Natural killer cell (primary cell): ENCODE measurements at places on chromosomes 4 and X. TPM values are rescaled to one million over a fixed set of nuclear protein-coding genes. Genes with fewer than 3 reads are reported as not detected.
A peak's percentile ranks its signal among the peaks of the same experiment; 100 is the strongest.

GRCh38 chrX:31178769-31179125 lies 106.9 kb upstream of the FTHL17 start:
- no peaks in the 10 kb centered on the region for H3K4me1 ChIP-seq
- no peaks in the 10 kb centered on the region for H3K36me3 ChIP-seq
- H3K4me3 ChIP-seq, result no peak overlapping the region
- H3K27ac ChIP-seq, result no peak overlapping the region
- no peaks in the 10 kb centered on the region for H3K27me3 ChIP-seq
- no peak for DNase-seq

DNA sequence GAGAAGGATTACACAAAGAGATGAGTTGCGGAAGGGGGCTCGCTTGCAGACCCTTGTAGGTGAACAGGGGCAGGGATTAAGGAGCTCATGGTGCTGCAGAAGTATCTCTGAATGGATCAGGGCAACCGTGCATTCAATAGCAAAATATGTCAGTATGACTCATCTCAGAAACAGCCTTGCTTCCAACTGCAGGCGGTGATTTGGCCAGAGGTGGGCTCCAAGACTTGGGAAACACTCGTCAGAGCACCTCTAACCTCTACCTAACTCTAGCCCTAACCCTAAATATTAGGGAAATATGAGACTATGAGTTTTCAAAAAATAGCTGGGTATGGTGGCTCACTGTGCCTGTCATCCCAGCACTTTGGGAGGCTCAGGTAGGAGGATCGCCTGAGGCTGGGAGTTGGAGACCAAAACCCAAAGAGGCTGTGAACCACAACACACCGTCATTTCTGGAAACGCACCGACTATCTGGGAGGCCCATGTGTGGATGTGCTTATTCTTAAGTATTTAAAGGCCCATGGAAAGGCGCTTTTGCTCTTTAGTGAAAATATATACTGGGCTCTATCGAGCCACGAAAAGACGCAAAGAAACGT lies 102.6 kb downstream of the DHRSX start:
- H3K4me3 ChIP-seq, result no peak overlapping the region
- H3K27ac ChIP-seq, result no peak overlapping the region
- H3K27me3 ChIP-seq, result no peaks in the 10 kb centered on the region
- H3K36me3 ChIP-seq, result no peaks in the 10 kb centered on the region
- no peak for DNase-seq
- no peaks in the 10 kb centered on the region for H3K4me1 ChIP-seq

RHOXF1 gene
- total RNA-seq, result 1.4 TPM

EXOC1L gene
- total RNA-seq, result not detected

SPANXA1 gene
- total RNA-seq, result not detected

NAP1L2 gene
- 3.6 TPM for total RNA-seq

GRCh38 chr4:119244832-119245231 lies 32.3 kb downstream of the USP53 start:
- DNase-seq, result no peak
- H3K36me3 ChIP-seq, result peaks cover 4% of the 10 kb centered on the region
- no peaks in the 10 kb centered on the region for H3K27me3 ChIP-seq
- H3K27ac ChIP-seq, result no peak overlapping the region
- no peaks in the 10 kb centered on the region for H3K4me1 ChIP-seq
- H3K4me3 ChIP-seq, result no peak overlapping the region

DNA sequence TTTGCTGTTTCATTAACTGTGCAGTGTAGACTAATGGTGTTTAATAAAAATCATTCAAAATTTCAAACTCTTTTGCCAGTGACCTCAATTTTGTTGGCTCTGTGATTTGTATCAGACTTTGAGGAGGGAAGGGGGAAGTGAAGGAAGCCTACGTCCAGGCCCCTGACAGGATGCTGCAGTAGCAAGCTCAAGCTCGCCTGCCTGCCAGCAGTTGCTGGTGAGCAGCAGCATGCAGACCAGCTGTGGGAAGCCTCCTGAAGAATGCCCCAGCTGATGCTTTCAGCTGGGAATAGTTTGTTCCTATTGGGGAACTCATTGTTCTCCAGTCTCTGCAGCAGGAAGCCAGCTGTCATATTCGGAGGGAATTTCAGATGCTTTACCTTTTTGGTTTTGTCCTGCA lies 495.2 kb downstream of the AFF2 start:
- no peak overlapping the region for H3K4me3 ChIP-seq
- no peaks in the 10 kb centered on the region for H3K27me3 ChIP-seq
- DNase-seq, result no peak
- no peaks in the 10 kb centered on the region for H3K36me3 ChIP-seq

GRCh38 chr4:151991884-151992167 lies 231.0 kb upstream of the GATB start:
- no peak overlapping the region for H3K27ac ChIP-seq
- H3K36me3 ChIP-seq, result no peaks in the 10 kb centered on the region
- no peak overlapping the region for H3K4me3 ChIP-seq
- H3K4me1 ChIP-seq, result peaks cover 30% of the 10 kb centered on the region
- DNase-seq, result no peak

GRCh38 chr4:74311696-74312313 lies 3.5 kb downstream of the EPGN start:
- H3K4me1 ChIP-seq, result no peaks in the 10 kb centered on the region
- DNase-seq, result peak; percentile 67
- no peak overlapping the region for H3K27ac ChIP-seq
- no peaks in the 10 kb centered on the region for H3K36me3 ChIP-seq

DNA sequence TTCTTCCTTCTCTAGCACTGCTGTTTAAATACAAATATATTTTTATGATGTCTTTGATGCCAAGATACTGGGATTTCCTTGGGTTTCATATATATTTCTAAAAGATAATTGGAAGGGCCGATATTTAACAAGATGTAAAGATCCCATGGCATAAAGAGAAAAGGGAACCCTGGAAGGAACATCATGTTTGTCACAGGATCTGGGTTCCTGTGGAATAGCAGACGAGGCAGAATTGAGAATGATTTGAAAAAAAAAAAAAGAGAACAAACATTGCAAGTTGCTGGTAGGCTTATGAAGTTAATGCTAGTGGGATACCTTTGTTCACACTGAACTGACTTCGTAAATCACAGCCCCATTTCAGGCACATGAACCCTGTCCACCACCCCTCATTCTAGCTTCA lies 33.6 kb downstream of the RASSF6 start:
- DNase-seq, result no peak
- H3K27me3 ChIP-seq, result no peaks in the 10 kb centered on the region
- H3K4me3 ChIP-seq, result no peak overlapping the region
- H3K36me3 ChIP-seq, result no peaks in the 10 kb centered on the region
- H3K27ac ChIP-seq, result no peak overlapping the region
